CD4-positive, alpha-beta T cell treated with Interleukin-2 at 100 ng/mL for 4 hours (primary cell): ENCODE measurements at places on chromosomes 1 and 21.

GRCh38 chr1:218529646-218530300 lies 184.6 kb downstream of the TGFB2 start:
- no peak for DNase-seq

GRCh38 chr1:49728377-49728776 lies 295.4 kb downstream of the AGBL4 start:
- DNase-seq: no peak

GRCh38 chr1:26999440-26999987 lies 6.0 kb downstream of the TRNP1 start:
- DNase-seq: no peak

DNA sequence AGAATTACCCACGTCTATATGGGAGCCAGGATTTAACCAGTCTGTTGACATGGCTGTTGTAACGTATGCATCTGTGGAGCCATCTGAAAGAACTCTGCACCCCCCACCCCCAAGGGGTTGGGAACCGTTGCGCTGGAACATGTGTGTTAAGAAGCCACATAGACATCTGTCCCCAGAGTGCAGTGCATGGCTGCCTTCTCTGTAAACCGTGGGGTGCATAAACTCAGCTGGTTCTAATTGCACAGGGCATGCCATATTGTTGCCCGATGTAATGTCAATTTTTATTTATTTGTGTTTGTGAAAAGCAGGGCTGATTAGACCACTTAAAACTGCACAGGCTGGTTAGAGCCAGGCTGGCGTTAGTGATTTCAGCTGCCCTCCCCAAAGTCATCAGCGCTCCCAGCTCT lies 70.1 kb upstream of the ROR1 start:
- no peak for DNase-seq

GRCh38 chr1:118217141-118217838 lies 32.3 kb upstream of the SPAG17 start:
- DNase-seq: no peak

GRCh38 chr1:187257476-187257875 lies 428.7 kb downstream of the PLA2G4A start:
- DNase-seq: no peak
